ENCODE measurements at places on chromosomes 12 and 14.

DNA sequence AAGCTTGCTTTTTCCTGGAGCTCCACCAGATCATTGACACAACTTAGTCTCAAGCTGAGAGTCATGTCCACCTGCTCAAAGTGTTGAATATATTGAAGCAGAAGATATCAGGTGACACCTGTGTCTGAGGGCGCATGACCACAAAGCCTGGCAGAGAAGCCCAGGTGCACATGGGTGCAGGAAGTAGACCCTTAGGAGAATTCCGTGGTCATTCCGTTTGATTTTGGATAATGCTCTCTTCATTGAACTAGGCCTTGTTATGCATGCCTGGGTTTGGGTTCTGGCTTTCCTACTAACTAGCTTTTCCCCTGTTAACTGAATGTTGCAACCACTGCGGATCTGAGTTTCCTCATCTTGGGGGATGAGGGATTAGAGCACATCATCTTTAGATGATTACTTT lies 7.1 kb downstream of the ARHGDIB start:
- DNase-seq, result no peak

GRCh38 chr14:39860596-39861228 lies 428.5 kb upstream of the FBXO33 start:
- no peak for DNase-seq

- no peak for DNase-seq
Observed at GRCh38 chr14:94389104-94389469, 685 bp upstream of the SERPINA1 start.

- no peak for DNase-seq
Observed at GRCh38 chr12:122322501-122322900, 56.2 kb upstream of the VPS33A start.

DNA sequence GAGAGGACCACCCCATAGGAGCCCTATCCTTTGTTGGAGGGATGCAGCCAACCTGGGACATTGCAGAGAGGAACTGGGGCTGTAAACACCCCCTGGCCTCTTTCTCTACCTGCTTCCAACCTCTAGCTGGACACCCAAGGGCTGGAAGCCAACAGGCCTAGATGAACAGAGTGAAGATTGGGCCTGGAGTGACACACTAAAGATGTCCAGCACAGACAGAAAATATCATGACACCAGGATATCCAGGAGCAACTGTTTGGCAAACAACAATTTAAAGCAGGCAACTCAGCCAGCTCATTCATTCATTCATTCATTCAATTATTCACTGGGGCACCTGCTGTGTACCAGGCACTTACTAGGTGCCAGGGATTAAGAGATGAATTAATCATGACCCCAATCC lies 125.0 kb upstream of the NCOR2 start:
- no peak for DNase-seq

DNA sequence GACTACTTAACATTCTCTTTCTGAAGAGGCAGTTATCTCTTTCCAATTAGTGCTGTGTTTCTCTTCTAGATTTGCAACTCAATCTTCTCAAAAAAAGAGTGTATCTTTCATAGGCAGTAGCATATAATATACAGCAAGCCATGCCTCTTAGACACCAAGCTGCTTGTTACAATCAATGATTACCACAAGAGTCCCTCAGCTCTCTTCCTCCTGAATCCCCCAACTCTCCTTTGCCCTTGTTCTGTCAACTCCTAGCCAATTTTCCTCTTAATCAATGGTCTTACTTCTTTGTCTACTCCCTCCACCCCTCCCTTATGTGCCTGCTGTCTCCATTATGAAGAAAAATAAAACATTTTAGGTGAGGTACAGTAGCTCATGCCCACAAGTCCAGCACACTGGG lies 2.6 kb downstream of the TMTC1 start:
- DNase-seq, result no peak

DNA sequence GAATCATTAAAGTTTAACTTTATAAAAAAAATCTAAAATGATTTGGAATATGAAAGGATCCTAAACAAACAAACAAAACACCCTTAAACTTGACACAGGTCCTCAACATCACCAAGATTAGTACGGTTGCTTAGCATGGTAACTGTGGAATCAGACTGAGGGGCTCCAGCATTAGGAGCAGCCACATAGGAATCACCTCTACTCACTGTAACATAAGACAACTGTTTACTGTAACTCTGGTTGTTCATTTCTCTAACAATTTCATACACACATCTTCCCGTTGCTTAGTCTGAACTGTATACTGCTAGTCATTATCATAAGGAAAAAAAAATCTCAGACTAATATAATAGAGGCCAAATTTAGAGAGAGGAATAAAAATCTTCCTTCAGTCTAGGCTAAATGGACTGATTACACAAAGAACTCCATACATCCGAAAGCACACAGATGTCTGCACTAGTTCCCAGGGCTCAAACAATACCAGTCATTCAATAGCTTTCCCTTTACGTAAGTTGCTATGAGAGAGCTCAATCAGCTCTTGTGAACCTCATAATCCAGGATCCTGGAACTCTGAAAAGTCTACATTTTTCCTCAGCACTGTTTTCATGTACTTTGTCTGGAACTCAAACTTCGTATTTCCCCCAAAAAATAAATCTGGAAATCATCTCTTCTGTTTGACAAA lies 26.0 kb downstream of the LRP6 start:
- DNase-seq, result no peak

- DNase-seq, result peak; percentile 40
Observed at GRCh38 chr14:49586673-49587460, 687 bp upstream of the RPS29 start.

GRCh38 chr12:48861111-48861510 lies 4.6 kb downstream of the RND1 start:
- no peak for DNase-seq

DNA sequence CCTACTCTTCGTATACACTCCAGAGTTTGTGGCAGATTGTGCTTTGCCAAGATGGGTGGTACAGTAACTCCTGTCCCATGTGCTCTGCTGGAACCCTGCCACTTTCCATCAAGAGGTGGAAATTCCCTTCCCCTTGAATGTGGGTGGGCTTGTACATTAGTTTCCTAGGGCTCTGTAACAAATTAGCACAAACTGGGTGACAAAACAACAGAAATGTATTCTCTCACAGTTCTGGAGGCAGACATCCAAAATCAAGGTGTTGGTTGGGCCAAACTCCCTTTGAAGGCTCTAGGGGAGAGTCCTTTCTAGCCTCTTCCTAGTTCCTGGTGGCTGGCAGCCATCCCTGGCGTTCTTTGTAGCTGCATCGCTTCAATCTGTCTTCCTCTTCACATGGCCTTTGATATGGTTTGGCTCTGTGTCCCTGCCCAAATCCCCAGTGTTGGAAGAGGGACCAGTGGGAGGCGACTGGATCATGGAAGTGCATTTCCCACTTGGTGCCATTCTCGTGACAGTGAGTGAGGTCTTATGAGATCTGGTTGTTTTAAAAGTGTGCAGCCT lies 117.5 kb downstream of the VRK1 start:
- no peak for DNase-seq

DNA sequence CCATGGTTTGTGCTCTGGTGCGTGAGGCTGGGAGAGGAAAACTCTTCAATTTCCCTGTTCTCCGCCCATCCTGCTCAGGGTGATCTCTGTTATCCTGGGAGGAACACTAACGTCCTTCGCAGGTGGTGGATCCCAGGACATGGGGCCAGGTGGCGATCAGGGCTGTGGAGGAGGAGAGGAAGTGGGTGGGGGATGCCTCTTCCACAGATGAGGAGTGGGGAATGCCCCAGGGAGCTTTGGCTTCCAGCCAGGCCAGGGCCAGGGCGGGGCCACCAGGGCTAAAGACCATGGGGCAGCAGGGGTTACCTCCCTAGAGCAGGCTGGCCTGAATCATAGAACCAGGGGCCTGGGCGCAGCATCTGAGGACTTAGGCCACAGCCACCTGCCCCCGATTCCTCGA lies 3.3 kb upstream of the KRT75 start:
- DNase-seq, result no peak

DNA sequence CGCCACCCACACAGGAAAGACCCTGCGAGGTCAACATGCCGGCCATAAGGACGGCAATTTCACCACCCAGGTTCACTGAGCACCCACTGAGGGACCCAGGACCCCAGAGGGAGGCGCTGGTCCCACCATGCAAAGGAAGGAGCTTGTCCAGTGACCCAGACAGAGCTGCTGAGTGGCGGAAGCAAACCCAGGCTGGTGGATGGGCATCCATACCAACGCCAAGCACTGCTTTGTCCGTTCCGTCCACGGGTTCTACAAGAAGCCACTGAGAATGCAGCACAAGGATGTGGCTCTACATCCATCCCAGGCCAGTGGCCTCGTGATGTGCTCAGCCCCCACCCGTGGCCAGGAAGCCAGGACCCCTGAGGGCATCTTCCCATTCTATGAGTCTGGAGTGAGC lies 23.8 kb upstream of the GOLGA3 start:
- DNase-seq, result no peak

DNA sequence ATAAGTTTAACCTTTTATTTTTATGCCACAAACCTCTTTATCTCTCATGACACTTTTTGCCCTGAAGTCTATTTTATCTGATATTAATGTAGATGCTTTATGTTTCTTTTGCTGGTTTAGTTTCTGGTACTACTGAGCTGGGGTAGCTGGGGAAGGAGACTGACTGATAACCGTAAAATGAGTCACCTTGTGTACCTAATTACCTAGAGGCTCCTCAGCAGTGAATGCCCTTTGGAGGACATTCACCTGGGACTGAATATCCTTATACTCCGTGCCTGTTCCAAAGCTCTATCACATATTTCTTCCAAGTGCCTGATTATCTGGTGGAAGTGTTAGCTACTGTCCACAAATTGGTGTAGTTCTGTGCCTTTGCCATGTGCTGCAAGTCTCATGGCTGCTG lies 13.9 kb downstream of the ATL1 start:
- DNase-seq, result no peak

DNA sequence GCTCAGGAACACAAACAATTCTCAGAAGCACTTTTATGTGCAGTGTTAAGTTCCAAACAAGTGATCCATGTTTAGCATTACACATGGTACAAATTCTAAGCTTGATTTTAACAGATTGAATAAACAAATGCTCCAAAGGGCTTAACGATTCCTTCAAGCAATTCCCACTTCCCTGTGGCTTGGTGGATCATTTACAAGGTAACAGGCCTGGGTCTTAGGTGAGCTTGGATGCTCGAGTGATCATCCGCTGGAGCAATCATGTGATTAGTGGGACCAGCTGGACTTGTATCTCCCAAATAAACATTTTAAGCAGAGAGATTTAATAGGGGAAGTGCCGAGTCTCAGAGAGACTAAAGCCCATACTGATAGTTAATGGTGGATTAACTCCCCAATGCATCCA lies 70.7 kb downstream of the CALM1 start:
- no peak for DNase-seq

- no peak for DNase-seq
Observed at GRCh38 chr12:13941258-13942249, 39.8 kb downstream of the GRIN2B start.

- no peak for DNase-seq
Observed at GRCh38 chr12:94445662-94446061, 14.0 kb downstream of the CEP83 start.

DNA sequence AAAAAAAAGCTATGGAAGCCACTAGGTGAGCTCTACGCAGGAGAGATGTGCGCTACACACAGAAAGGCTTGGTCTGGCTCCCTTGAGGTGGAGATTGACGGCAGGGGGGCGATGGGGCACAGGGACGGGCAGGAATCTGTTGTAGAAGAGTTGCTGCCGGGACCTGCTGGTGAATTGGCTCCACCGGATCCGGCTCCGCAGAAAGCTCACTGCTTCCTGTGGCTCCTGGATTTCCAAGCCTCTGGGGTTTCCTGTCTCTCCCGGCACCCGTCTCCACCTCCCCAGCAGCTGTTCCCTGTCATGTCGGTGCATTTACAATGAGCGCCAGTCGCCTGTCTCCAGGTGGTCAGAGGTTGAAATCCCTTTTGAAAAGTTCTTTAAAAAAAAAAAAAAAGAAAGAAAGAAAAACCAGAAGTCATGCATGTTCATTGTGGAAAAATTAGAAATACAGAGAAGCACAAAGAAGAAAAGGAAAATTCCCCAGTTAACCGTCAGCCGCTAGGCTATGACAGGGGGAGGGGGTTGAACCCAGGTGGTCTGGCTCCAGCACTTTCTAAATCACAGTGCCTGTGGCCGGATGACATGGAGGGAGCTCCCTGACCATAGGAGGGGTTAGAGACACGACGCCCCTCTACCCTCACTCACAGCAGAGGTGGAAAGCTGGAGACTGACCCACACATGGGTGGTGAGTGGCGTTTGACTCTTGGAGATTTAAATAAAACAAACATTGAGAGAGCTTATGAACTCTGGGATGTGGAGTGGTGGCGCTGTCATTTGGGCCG lies 20.8 kb downstream of the FAM222A start:
- no peak for DNase-seq

GRCh38 chr12:132363661-132364347 lies 34.4 kb upstream of the GALNT9 start:
- DNase-seq, result no peak

- no peak for DNase-seq
Observed at GRCh38 chr12:40834321-40834720, 142.1 kb downstream of the CNTN1 start.

- DNase-seq, result no peak
Observed at GRCh38 chr12:26896913-26897312, 40.9 kb downstream of the INTS13 start.

DNA sequence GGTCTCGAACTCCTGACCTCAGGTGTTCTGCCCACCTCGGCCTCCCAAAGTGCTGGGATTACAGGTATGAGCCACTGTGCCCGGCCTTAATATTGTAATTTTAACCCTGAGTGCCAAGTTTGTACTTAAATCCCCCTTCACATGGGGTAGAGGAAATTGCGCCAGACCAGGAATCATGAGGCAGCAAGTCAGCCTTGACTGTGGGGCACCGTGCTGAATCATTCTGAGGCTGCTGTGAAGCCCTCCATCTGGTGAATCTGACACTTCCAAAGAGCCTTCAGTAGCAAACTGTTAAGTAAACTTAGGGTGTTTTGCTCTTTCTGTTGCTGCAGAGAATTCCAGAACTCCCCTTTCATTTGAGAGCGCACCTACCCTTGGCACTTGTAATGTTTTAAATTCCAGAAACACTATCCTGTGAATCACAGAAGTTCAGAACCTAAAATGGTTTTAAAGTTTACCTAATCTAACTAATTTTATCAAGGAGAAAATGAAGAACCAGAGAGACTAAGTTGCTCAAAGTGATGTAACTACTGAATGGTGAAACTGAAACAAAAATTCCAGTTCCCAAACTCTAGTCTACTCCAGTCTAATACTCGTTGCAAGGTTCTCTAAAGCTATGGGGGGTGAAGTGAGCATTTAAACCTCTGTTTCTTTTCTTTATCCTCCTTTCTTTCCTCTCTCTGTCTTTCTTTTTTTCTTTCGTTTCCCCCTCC lies 7.5 kb downstream of the HEBP1 start:
- DNase-seq, result no peak

DNA sequence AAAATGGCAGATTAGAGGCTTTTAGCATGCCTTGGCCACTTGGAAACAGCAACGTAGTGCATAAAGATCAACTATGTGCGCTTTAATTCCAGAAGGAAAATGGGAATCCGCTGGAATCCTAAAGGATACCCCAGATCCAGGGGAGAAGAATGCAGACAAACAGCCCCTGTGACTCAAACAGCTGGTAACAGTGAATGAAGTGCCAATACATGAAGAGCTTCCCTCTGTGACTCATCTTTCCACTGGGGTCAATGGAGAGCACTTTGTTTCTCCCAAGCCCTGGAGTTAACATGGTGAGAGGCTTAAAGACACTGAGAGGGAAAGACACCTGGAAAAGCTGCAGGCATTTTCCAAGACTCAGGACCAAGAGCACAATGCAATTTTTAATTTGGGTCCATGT lies 263.1 kb downstream of the CEP128 start:
- no peak for DNase-seq
